ENCODE measurements at places on chromosomes 7 and 10.

DNA sequence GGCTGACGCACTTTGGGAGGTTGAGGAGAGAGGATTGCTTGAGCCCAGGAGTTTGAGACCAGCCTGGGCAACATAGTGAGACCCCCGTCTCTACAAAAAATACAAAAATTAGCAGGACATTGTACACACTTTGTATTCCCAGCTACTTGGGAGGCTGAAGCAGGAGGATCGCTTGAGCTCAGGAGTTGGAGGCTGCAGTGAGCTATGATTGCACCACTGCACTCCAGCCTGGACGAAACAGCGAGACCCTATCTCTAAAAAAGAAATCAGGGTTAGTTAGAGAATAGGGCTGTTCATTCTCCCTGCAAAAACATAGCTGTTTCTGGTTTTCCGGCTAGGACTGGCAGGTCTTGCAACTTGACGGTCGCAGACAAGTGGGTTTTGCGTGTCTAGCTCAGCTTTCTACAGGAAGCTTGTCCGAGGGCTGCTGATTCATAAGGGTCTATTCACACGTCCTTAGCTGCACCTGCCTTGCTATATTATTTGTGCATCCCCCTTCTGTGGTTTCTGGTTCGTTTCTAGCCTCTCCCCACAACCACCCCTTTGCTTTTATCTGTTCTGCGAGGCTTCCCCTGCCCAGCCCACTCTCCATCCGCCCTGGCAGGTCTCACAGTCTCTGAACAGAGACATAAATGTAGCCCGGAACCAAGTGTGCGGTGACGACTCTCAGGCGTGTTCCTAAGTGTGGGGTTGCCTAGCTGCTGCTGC, 10.7 kb downstream of the AMZ1 start:
- peak; percentile 68 for DNase-seq

GRCh38 chr10:67664942-67665341, 31.1 kb downstream of the CTNNA3 start:
- no peak for DNase-seq

DNA sequence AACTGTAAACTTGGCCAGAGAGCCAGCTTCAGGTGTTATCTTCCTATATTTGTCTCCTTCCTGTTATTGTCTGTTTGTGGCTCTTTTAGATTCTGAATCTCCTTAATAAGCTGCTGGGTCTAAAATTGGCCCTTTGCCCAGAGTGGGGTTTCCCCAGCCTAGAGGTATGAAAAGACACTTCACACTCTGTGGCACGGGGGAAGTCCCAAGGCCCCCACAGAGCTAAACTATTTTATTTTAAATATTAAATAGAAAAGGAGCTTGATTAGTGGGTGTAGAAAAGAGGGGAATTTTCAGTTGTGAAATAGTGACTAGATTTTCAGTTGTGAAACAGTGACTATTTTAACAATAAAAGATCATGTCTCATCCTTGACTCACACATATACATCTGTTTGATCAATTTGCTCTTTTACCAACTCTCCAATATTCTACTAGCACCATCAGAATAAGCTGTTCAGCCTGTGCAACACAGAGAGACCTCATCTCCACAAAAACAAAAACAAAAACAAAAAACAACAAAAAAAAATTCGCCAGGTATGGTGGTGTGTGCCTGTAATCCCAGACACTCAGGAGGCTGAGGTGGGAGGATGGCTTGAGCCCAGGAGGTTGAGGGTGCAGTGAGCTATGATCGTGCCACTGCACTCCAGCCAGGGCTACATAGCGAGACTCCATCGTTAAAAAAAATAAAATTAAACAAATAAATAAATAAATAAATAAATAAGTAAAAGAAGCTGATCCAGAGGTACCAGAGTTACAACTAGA, 24.9 kb upstream of the ADO start:
- DNase-seq = peak; percentile 85

DNA sequence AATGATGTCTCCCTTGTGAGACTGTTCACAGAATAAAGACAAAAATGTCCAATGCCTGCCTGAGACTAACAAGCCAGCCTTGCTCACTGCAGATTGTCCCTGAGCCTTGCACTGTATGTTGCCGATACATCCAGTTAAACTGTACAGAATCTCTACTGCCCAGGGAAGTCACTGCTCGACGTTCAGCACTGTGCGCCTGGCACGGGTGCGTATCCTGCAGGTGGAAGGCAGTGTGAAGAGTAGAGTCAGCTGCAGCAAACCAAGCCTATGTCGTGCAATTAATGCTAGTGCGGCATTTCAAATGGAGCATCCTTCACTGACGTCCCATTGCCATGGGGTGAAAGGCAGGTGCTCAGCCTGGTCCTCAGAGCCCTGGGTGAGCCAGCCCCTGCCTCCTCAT, 132.9 kb downstream of the TNS3 start:
- no peak for DNase-seq

DNA sequence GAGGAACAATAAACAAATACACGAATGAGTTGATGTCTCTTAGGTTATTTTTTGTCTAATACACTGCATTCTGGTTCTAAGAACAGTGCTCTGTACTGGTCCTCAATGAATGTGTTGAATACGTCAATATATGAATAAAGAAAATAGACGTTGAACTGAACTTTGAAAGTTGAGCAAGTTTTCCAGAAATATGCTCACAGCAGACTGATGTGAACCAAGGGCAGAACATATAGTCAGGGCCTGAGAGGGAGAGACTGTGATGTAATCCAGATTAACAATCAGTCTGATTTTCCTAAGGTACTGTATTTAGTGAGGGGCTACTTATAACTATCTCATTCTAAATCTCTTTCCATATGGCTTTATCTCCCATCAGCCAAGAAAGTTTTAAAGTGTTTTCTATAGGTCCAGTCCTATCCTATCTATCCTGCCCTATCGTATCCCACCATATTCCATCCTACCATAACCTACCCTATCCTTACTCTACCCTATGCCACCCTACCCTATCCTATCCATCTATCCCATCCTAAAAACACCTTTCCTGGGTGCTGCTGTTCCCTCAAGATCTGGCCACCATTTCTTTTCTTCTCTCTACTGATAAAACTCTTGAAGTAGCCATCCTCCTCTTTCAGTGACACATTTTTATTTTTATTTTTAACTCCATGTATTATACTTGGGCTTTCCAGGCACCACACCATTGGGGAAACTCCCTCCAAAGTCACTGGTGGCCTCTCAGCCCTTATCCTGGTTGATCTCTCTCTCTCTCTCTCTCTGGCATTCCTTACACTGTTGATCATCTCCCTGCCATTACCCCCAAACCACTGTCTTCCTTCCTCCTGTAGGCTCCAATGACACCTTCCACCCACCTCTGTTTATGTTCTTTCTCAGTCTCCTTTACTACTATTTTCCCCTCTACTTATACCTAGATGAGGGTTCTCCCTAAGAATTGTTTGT, 212.3 kb upstream of the SLC26A5 start:
- DNase-seq = no peak

DNA sequence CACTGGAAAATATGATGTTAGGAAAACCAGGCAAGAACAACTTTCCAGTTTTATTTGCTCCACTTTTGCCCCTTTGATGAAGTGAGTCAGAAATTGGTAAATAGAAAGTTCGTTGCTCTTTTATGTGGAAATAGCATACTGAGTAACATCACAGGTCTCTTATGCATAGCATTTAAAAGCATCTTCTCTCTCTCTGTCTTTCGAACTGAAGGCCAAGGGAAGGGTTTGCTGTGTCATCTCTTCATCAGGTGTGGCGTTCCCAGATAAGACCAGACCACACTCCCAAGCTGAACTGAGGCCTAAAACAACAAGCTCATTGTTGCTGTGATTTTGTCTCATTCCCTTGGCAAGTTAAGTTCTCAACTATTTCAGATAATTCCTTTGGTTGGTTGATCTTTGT, 131.8 kb upstream of the GRB10 start:
- no peak for DNase-seq

- DNase-seq = no peak
Observed at GRCh38 chr7:134594877-134595276, 46.0 kb downstream of the AKR1B15 start.

- DNase-seq = no peak
Observed at GRCh38 chr10:125538947-125539731, 143.8 kb downstream of the TEX36 start.

GRCh38 chr7:95951531-95951930, 179.2 kb downstream of the DYNC1I1 start:
- DNase-seq = no peak

DNA sequence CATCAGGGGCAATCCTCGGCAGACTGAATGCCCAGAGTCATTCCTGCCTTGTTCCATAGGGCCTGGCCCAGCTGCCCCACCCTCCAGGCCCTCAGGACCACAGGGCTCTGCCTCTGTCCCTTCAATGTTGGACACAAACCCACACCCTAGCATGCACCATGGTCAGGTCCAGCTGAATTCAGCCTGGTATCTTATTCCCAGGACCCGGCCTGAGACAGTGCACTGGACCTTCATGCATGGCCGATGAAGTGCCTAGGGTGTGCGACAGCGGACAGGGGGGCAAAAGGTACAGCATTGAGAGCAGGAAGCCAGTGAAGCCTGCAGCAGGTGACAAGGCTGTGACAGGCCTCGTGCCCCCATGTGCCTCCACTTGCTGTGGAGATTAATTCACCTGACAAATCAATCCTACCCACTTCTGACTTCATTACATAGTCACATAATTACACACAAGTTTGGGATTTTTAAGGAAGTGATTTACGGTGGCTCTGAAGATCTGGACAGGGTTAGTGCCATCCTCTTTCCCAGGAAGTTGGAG, 261.9 kb downstream of the GRID1 start:
- DNase-seq = no peak

DNA sequence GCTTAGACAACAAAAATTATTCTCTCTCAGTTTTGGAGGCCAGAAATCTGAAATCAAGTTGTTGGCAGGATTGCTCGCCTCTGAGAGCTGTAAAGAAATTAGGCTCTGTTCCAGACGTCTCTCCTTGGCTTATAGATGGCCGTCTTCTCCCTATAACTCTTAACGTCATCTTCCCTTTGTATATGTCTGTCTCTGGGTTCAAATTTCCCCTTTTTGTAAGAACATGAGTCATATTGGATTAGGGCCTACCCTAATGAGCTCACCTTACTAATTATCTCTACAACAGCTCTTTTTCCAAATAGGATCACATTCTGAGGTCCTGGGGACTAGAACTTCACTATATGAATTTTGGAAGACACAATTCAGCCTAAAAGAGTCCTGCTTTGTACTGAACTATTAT, 22.4 kb downstream of the GALNTL5 start:
- DNase-seq = no peak

DNA sequence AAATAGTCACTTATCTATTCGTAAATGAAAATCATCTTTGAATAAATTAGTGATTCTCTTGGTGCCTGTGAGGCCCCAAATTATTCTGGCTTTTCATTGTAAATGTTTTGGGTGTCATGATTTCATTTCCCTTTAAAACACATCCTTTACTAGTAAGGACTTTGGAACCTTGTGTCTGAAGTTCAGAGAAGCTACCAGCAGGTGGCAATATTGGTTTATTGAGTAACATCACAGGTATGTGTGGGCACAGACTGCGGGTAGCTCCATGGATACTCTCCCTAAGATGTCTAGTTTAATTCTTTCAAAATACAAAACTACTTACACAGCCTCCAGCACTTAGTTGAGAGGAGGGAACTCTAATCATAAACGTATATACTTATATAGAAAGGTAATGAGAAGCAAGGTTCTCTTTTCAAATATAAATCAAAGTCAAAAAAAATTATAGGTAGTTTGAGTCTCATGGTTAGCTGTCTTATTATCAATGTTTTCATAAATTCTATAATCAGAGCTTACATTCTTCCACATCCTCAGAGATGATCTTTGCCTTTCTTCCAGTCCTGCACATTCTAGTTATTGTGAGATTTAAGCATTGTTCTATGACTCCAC, 449.6 kb downstream of the GRM8 start:
- peak; percentile 8 for DNase-seq

- DNase-seq = no peak
Observed at GRCh38 chr7:159020987-159021386, 123.7 kb downstream of the VIPR2 start.
